ENCODE measurements at places on chromosomes 4 and X. TPM values are rescaled to one million over a fixed set of nuclear protein-coding genes. Genes with fewer than 3 reads are reported as not detected.

EGF gene
- total RNA-seq = 1.7 TPM

GRCh38 chrX:41449615-41450014 lies 2.5 kb downstream of the NYX start:
- DNase-seq = peak; percentile 40

- DNase-seq = no peak
Observed at GRCh38 chr4:40960941-40961340, 211.2 kb downstream of the NSUN7 start.

DNA sequence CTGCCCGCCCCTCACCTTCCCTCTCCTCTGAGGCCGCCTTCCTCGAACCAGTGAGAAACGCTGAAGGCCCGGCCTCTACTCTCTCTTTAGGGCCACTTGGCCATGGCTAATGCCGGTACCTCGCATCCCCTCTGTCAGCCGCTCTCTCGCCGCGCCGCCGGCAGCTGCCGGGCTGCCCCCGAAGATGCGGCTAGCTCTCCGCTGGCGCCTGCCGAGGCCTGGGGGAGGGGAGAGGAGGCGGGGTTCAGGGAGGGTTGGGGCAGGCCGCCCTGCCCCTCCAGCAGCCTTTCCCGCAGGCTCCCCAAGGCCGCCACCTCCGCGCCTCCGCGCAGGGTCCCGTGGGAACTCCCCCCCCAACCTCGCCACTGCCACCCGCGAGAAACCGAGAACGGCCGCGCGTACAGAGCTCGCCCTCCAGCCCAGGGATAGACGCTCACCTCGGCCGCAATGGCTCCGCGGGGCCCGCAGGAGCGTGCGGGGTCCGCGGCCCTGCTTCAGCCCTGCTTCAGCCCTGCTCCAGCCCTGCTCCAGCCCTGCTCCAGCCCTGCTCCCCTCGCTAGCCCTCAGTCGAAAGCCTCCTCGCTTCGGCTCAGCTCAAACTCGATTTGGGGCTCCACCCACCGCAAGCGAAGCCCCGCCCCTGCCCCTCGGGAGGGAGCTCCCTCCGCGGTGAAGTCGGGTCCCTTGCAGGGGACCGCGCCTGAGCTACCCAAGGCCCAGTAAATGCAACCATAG lies at the start of gene HUWE1:
Gene HUWE1 (minus strand): TSS at position 569 of the 735 bp plus-strand sequence. CDS start 32,612 bp downstream, outside the sequence.
- peak; percentile 43 for DNase-seq

DNA sequence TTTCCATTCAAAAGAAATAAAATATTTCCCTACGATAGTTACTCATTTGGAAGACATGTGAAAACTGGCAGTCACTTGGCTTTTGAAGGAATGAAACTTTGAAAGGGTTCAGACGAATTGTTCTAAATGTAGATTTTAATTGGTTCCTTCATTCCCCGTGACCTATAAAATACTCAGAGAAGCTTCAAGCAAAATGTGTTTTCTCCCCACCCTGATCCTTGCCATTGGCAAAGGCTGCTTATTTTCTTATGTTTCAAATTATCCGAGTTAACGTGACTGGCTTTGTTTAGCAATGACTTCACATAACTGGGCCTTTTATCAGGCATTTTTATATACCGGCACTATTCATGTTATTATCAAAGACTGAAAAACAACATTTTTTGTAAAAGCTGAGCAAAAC lies 204.1 kb upstream of the NEIL3 start:
- DNase-seq = no peak

- no peak for DNase-seq
Observed at GRCh38 chr4:158811216-158811540, 42.4 kb downstream of the FNIP2 start.

GRCh38 chr4:150722908-150723362 lies 141.0 kb downstream of the MAB21L2 start:
- peak; percentile 54 for DNase-seq

GRCh38 chr4:55475394-55476243 lies 71.1 kb downstream of the CLOCK start:
- DNase-seq = peak; percentile 62

GRCh38 chrX:40120838-40121580 lies 23.3 kb upstream of the BCOR start:
- no peak for DNase-seq

DNA sequence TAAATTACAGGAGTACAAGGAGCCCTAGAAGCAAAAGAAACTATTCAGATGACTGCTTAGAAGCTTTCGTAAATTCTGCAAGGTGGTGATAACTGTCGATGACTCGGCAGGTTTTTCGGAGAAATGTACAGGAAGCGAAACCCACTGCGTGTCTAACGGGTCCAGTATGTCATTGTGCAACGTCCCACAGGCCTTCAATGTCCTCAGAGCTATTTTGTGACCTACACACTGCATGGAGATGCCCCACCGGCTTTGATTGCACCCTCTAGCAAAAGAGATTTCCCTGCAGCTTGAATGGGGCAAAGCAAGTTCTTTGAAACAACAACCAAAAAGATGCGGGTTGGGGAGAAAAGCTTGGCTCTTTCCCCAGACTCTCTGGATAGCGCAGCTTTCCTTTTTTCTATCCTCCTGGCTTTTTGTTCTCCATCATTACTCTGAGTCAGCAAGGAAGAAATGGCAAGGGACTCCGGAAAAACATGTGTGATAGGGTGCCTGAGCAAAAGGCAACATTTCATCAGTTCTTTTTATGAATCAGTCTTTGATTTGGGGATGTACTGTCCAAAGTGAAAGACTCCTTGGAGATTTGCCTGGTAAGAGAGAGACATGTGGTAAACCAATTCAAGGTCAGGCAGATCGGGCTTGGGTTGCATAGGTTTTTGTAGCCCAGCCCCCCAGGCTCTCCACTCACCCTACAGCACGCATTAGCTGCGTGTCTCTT lies 112.0 kb upstream of the TBL1X start:
- DNase-seq = no peak

TLR6 gene
- 2.8 TPM for total RNA-seq

DNA sequence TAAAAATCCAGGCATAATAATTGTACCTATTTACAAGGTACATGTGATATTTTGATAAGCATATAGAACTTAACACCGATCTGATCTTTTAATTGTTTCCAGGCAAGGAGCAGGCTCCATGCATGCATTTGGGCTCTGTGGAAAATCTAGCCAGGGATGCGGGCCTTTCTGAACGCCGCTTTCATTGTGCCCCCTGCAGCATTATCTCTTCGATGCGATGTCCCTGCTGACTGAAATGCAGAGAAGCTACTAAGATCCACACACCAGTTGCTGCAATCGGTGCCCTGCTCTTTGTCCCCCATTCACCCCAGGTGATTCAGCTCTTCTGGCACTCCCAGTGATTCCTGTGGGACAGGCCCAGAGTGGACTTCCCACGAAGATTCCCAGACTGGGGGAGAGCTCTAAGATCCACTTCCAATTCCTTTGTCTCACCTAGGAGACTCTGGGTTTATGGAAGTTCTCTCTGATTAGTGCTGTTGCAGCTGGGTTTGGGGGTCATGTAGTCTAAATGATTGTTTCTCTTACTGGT lies 254.3 kb upstream of the AGA start:
- DNase-seq = peak; percentile 69

- no peak for DNase-seq
Observed at GRCh38 chr4:11441194-11441556, 12.5 kb upstream of the HS3ST1 start.

DNA sequence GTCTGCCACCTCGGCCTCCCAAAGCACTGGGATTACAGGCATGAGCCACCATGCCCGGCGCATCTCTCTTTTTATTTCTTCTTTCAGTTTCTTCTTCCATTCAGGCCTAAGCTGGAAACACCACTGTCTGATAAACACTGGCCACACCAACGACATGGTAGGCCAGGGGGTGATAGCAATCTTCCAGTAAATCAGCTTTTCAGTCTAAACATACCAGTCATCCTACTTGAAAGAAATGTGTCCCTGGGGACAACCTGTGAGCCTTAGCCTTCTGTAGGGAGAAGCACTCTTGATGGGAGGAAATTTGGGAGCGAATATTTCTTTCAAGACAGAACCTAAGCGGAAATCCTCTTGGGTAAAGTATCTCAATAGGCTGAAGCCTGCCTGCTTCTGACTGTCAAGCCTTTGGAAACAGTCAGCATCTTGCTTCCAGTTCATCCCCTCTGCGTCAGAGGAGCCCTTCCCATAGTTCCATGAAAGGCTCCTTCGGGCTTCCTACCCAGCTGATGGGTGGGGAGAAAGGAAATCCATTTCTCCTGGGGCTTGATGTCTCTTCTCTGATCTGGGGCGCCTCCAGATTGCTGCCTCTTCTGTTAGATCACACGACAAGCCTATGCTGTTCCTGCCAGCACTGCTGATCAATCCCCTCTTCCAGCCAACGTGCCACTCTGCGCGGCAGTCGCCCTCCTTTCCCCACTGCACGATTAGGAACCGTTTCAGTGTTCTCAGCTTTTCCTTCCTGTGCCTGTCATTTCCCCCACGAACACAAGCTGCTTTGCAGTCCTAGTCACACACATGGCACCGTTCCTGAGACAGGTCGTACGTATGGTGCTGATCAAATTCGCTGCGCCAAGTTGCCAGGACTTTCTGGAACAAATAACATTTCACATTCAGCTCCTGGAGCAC lies 49.5 kb upstream of the CBR4 start:
- DNase-seq = no peak

GC gene
- not detected for total RNA-seq

DNA sequence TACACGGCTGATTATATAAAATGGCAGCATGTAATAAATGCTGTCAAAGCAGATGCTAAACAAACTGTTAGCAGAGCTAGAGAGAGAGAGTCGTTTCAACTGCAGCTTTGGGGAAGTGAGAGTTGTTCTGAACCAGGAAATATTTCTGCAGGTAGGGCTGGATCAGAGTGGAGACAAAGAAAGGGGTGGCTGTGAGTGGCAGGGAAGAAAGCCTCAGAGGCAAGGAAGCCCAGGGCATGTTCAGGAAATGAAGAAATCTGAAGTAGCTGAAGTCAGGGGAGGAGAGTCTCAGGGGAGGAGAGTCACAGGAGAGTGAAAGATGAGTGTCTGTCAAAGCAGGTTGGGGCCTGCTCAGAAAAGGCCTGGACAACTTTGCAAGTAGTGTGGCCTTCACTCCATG lies 48.4 kb upstream of the RPS6KA3 start:
- no peak for DNase-seq

UPF3B gene
- total RNA-seq = 1.0 TPM

DNA sequence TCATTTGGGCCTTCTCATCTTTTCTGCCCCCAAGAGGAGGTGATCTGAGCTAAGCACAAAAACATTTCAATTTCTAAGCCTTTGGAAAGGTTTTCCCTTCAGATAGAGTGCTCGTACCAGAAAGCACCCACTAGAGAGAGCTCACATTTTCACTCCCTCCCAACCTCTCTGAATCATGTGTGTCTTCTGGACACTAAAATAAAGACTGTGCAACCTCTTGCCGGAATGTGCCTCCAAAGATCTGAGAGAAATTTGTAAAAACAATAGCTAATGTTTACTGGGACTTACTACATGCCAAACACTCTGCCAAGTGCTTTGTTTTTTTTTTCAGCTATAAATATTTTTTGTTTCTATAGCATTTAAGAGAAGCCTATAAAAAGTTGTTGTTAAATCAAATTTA lies 120.6 kb upstream of the LNX1 start:
- DNase-seq = no peak

DNA sequence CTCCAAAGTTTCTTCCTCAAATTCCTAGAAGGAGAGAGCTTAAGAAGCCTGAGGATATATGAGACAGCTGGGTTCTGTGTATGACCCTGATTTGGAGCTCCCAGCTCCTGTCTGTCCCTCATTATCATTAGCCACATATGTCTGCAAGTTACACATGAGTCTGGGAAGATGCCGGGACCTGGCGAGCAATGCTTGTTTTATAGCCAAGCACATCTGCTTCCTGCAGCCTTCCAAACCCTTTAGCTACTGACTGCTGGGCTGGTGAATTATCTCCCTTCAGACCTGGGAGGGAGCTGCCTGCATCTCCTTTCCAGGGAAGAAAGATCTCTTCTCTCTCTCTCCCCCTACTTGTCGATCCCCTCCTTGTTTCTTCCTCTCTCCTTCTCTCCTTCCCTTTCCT lies 556.7 kb upstream of the BOD1L1 start:
- no peak for DNase-seq

USP9X gene
- 176 TPM for total RNA-seq

GRCh38 chrX:12814420-12814819 lies 23.2 kb downstream of the PRPS2 start:
- DNase-seq = peak; percentile 48

DNA sequence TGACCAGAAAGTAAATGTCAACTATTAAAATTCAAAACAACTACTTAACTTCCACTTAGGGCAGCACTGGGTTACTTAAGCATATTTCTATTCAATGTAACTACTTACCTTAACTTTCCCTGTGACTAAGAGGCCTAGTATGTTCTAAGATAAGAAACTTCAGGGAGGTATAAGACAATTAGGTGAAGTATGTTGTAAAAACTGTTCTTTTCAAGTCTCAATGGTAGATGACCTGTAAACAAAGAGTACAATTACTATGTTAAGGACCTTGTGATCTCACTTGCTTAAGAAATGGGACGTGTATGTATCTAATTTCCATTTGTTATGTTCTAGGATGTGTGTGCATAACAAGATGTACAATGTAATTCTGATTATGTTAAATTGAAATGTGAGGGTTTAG lies 960.5 kb downstream of the CCSER1 start:
- DNase-seq = peak; percentile 23

GRCh38 chr4:180028682-180029081 lies 2214.5 kb upstream of the TENM3 start:
- peak; percentile 14 for DNase-seq

DNA sequence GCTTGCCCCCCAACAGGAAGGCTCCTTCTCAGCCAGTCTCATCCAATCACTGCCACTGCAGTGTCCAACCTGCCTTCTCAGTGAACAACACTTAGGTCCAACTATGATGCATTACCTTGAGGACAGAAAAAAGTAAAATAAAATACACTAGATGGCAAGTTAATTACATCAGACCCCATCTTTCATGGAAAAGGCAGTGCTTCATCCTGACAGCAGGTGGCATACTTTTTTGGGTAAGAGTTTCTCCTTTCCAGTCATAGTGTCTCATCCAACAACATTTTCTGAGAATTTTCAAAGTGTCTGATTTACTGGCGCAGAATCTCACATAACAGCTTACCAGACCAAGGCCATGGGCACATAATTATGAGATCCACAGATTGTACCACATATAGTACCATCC lies 1742.8 kb downstream of the PCDH7 start:
- peak; percentile 30 for DNase-seq

CYSLTR1 gene
- total RNA-seq = not detected

All from renal cortical epithelial cell (primary cell).